ENCODE measurements at places on chromosomes 4 and X.

DNA sequence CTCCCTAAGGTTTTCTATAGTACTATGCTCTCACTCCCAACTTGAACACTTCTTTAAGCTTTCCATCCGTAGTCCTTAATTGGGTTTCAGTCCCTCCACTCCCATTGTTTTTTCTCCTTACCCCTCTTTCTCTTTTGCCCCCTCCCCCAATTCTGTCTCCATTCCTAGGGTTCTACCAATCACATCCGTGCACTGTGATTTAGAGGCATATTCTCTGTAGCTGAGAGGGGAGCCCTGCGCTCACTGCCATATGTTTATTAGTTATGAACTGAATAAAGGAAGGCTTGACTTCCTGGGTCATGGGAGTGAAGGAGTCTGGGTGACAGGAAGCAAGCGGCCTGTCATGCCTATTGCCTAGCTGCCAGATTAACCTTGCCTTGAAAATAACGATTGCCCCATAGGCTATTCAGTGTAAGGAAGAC lies 471 bp downstream of the MCTS1 start:
- peak overlapping the region; percentile 55 for H3K4me3 ChIP-seq
- peaks cover 10% of the 10 kb centered on the region for H3K4me1 ChIP-seq
- peak overlapping the region; percentile 87 for H3K27ac ChIP-seq
- no peaks in the 10 kb centered on the region for H3K27me3 ChIP-seq
- DNase-seq = peak; percentile 38

DNA sequence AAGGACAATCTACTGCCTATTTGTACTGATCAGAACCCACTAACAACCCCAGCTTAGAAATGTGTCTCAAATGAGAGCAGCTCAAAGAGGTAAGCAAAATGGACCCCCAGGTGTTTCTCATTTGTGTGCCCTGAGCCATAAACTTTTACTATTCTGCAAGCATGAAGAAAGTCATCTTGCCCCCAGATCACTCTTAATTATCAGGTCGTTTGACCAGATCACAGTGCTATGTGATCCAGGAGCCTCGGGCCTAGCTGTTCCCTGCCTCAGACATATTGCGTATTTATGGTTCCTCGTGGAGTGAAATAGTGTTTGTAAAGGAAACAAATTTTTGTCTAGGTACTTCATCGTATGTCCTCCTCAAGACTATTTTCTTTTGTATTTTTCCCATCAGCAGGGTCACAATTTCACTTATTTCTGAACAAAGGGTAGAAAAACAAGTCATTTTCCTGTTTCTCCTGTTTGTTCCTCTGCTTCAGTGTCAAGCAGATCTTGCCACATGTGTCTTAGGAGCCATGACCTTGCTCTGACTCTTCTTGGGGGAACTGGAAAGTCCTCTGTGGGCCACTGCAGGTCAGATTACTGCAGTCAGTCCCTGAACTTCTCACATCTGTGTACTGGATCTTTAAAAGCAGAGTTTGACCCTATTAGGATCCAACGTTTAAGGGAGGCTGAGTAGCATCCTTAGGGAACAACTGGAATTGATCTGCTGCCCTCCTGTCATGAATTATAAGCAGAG lies 194.9 kb downstream of the PALLD start:
- no peaks in the 10 kb centered on the region for H3K4me1 ChIP-seq
- H3K36me3 ChIP-seq = no peaks in the 10 kb centered on the region
- H3K27me3 ChIP-seq = no peaks in the 10 kb centered on the region
- DNase-seq = no peak

- H3K27ac ChIP-seq = no peak overlapping the region
- no peaks in the 10 kb centered on the region for H3K36me3 ChIP-seq
- no peak overlapping the region for H3K4me3 ChIP-seq
- H3K27me3 ChIP-seq = no peaks in the 10 kb centered on the region
- no peak for DNase-seq
These were observed 17.1 kb downstream of the USP46 start for GRCh38 chr4:52641854-52642563.

GRCh38 chrX:16573781-16574180 lies 76.2 kb upstream of the S100G start:
- DNase-seq = no peak

DNA sequence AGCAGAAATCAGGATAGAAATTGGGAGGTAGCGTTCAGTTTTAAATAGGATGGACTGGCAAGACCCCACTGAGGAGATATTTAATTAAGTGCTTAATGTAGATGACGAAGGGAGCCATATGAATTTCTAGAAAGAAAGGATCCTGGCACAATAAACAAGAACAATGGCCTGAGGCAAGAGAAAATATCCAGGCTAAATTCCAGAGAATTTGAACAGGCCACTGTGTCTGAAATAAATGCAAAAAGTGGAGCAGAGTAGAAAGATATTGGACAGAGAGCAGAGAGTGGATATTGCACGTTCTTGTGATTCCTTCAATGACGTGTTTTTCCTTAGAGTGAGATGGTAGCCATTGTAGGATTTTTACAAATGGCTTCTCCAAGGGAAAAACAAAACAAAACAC lies 1504.8 kb downstream of the C4orf33 start:
- no peaks in the 10 kb centered on the region for H3K4me1 ChIP-seq
- no peaks in the 10 kb centered on the region for H3K27me3 ChIP-seq
- no peaks in the 10 kb centered on the region for H3K36me3 ChIP-seq
- no peak for DNase-seq
- H3K4me3 ChIP-seq = no peak overlapping the region

- H3K27ac ChIP-seq = no peak overlapping the region
- no peaks in the 10 kb centered on the region for H3K4me1 ChIP-seq
These were observed 641.1 kb downstream of the MID1IP1 start for GRCh38 chrX:39442332-39442731.

DNA sequence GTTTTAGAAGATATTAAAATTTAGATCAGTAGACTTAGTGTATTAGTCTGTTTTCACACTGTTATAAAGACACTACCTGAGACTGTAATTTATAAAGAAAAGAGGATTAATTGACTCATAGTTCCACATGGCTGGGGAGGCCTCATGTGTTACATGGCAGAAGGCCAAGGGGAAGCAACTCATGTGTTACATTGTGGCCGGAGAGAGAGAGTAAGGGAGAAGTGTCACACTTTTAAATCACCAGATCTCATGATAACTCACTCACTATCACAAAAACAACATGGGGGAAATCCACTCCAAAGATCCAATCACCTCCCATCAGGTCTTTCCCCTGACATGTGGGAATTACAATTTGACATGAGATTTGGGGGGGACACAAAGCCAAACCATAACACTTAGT lies 1159.7 kb upstream of the PCDH7 start:
- no peak overlapping the region for H3K27ac ChIP-seq
- DNase-seq = no peak
- H3K4me1 ChIP-seq = no peaks in the 10 kb centered on the region
- H3K4me3 ChIP-seq = no peak overlapping the region
- H3K27me3 ChIP-seq = no peaks in the 10 kb centered on the region

GRCh38 chr4:177125656-177126055 lies 184.0 kb upstream of the NEIL3 start:
- no peaks in the 10 kb centered on the region for H3K27me3 ChIP-seq
- no peak overlapping the region for H3K27ac ChIP-seq
- no peaks in the 10 kb centered on the region for H3K4me1 ChIP-seq
- no peak overlapping the region for H3K4me3 ChIP-seq

GRCh38 chrX:15680401-15680800 lies 15.8 kb upstream of the CLTRN start:
- H3K27me3 ChIP-seq = no peaks in the 10 kb centered on the region
- peaks cover 6% of the 10 kb centered on the region for H3K4me1 ChIP-seq
- DNase-seq = no peak
- no peak overlapping the region for H3K4me3 ChIP-seq

DNA sequence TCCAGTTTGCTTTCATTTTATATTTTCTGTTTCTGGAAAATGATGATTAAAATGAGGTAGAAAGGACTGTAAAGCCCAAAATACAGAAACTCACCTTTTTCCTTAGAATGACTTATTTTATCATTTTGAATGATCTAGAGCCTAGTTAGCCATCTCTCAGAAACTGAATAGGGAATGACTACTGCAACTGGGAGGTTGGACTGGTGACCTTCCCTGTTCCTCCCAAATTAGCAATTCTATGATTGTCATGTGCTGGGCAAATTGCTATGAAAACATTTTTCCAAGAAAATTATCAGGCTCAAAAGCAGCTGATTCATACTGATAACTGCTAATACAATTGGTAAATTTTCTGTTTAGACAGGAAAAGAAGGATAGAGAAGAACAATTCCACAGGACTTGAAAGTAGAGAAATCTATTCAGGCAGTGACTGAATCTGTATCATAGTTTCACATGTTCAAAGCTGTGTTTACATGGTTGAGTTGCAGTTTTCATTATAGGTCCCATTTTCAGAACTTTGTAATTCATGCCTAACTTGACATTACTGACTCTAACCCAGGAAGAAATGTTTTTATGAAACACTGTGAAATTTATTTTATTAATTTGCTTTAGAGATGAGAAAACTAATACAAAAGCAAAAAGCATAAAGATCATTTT lies 43.4 kb upstream of the SEC24B start:
- H3K36me3 ChIP-seq = no peaks in the 10 kb centered on the region
- no peaks in the 10 kb centered on the region for H3K27me3 ChIP-seq

DNA sequence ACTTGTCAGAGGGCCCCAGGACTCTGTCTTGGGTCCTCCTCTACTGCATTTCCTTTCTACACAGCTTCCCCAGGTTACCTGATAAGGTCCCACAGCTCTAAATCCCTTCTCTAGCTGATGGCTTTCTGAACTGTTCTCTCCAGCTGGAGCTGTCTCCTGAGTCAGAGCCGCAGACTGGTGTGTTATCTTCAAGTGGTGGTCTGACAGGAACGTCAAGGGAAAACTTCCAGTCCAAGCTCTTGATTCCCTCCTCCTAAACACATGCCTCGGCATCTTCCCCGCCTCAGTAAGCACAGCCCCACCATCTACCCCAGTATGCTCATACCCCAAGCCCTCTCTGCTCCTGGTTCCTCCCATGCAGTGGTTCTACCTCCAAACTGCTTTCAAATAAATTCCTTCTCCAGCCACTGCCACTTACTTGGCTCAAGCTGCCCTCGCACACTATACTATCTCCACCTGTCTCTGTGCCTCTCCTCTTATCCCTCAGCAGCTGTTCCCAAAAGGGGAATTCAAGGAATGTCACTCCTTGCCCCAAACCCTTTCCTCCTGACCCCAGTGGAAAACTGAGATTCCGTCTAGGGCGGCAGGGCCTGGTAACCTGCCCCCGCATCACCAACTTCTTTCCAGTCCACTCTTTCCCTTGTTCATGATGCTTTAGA lies 17.2 kb upstream of the CENPU start:
- no peak overlapping the region for H3K4me3 ChIP-seq
- H3K27ac ChIP-seq = no peak overlapping the region
- no peaks in the 10 kb centered on the region for H3K36me3 ChIP-seq
- H3K4me1 ChIP-seq = no peaks in the 10 kb centered on the region
- H3K27me3 ChIP-seq = no peaks in the 10 kb centered on the region

All from naive thymus-derived CD4-positive, alpha-beta T cell (primary cell).